ENCODE measurements at places on chromosomes 12 and 14.

- no peak for DNase-seq
Measured at GRCh38 chr14:57161583-57162234, 107.0 kb downstream of the EXOC5 start.

DNA sequence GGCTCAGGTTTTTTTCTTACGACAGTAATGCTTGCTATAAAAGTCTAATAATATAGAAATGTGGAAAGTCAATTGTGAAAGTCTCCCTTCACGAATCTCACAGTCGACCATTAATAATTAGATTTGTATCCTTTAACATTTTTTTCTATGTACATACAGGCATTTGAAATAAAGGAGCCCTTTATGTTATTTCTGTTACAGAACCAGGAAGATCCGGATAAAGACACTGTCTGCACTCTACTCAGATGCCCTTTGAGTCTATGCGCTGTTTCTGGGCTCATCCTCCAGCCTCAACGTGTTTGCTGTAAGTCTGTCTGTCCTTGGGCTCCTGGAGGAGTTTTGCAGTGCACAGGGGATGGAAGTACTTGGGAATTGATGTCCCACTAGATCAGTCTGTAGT, 212.2 kb upstream of the ATP2B1 start:
- DNase-seq, result no peak

- peak; percentile 79 for DNase-seq
Measured at GRCh38 chr12:47360771-47361388, 281.1 kb upstream of the AMIGO2 start.

DNA sequence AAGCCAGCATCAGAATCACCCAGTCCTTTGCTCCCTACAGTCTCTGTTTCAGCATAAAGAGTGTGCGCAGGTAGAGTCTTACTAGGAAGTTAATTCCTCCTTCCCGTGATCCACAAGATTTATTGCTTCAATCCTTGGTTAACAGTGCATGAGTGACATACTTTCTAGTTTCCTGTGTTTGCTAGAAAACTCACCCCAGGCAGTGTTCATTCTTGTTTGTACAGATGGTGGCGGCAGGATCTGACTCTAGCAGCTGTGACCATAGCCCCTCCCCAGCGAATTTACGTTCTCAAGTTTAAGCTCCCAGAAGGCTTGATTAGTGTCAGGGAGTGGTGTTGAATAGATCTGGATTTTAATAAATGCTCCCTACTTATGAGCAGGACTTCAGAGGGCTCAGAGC, 75.9 kb upstream of the ANO2 start:
- DNase-seq, result no peak

DNA sequence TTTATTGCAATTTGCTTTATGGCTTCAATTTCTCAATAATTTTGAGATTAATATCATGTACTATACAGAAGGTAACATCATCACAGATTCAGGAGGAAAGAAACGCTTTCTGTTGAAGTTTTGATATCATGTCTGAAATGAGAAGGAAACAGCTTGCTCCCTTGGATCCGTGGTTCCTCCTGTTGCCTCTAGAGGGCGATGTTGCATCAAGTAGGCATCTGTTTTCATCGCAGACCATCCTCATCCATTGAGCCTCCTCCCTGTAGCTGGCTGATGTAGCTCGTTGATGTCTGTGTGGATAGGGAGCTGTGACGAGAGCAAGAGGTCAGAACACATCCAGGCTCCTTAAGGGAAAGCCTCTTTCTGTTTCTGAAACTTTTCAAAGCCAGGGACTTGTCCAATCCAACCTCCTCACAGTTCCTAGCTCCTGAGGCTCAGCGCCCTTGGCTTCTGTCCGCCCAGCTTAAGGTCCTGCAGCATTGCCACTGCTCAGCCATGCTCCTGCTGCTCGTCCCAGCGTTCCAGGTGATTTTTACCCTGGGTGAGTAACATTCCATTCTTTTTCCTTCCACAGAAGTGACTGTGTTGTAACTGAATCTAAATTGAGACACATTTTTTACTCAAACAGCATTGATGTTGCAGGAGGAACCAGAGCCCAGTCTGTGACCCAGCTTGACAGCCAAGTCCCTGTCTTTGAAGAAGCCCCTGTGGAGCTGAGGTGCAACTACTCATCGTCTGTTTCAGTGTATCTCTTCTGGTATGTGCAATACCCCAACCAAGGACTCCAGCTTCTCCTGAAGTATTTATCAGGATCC, 304.8 kb upstream of the OR4E1 start:
- DNase-seq, result peak; percentile 69

GRCh38 chr12:16531621-16532020, 74.3 kb downstream of the LMO3 start:
- no peak for DNase-seq

DNA sequence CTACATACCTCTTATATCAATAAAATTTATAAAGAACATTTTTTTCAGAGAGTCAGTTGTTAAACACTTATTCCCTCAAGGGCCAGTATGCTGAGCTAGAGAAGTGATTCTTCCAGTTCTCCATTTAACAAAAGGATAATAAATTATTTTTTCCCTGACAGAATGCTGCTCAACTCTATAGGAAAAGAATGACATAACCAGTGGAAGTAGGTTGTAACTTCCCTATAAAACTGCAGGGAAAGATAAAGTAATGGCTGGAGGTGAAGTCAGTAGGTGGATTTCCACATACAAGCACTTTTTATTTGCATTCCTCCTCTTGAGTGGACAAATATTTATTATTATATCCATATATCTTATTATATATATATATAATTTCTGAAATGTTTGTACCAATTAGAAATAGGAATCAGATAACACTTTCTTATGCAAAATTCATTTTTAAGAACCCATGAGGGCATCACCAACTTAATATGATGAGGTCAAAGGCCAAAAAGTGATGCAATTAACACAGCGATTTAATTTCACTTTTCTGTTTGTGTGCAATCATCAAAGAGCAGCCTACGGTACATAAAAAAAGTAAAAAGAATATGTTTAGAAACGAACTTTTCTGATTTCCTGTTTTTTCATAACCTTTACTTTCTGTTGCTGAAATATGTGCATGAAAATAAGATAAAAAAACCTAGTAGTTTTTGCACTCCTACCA, 175.3 kb downstream of the PRKD1 start:
- no peak for DNase-seq

DNA sequence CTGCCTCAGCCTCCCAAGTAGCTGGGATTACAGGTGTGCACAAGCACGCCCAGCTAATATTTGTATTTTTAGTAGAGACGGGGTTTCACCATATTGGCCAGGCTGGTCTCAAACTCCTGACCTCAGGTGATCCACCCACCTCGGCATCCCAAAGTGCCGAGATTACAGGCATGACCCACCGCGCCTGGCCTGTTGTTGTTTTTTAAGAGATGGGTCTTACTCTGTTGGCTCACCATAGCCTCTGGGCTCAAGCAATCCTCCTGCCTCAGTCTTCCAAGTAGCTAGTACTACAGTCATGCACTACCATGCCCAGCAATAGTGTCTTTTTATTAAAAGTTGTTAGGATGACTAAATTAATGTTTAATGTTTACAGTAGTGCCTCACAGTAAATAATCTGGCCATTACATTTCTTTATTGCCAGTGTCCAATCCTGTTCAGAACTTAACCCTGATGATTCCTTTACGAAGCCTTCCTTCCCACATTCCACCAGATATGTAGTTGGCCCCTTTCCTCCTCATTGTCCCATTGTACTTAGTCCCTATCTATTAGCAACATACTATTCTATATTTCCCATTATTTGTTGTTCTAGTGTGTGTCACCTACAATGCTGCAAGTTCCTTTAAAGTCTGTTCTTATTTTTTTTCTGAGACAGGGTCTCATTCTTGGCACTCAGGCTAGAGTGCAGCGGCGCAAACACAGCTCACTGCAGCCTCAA, 8.8 kb upstream of the SMARCC2 start:
- DNase-seq, result no peak

DNA sequence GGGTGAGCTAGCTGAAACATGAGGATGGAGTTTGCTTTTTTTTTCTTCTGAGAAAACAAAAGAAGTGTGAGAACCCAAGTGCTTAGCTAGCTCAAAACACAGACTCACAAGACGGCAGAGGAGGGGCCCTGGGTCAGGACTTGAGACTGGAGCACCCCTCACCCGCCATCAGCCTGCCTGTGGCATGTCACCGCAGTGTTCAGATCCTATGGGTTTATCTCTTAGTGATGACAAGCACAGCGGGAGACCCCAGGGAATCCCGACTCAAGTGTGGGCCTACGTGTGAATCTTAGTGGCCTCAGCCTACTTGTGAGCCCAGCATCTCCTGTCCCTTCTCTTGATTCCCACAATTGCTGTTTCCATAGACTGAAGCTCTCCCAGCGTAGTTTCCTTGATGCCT, 22.9 kb downstream of the DYRK4 start:
- no peak for DNase-seq

- DNase-seq, result no peak
Measured at GRCh38 chr12:86435053-86435452, 178.9 kb upstream of the MGAT4C start.

- DNase-seq, result peak; percentile 14
Measured at GRCh38 chr14:61656341-61656740, 39.0 kb upstream of the HIF1A start.

- DNase-seq, result no peak
Measured at GRCh38 chr12:82523996-82524395, 162.7 kb upstream of the TMTC2 start.

GRCh38 chr14:25461780-25462179, 411.8 kb upstream of the STXBP6 start:
- no peak for DNase-seq

- DNase-seq, result no peak
Measured at GRCh38 chr14:61746881-61747280, 15.3 kb upstream of the SNAPC1 start.

DNA sequence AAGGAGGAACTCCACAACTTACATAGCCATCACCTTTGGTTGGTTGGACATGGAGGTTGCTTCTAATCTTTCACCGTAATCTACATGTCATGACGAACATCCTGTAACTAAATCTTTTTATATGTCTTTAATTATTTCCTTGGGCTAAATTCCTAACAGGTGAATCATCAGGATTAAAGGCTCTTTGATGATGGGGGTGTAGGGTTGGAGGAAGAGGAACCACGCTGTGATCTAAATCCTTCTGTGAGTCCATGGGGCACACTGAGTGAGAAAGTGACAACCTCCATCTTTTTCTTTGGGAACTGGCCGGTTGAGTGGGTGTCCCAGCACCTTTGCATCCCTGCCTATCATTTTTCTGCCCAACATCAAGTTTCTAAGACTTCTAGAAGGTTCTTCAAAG, 31.1 kb upstream of the MAP1LC3B2 start:
- DNase-seq, result no peak

- no peak for DNase-seq
Measured at GRCh38 chr12:51862947-51863346, 14.4 kb upstream of the FIGNL2 start.

Measured in CD4-positive, alpha-beta T cell treated with Interleukin-2 at 100 ng/mL for 4 hours (primary cell).